ENCODE measurements at places on chromosomes 12 and 14.

- no peak for DNase-seq
Observed at GRCh38 chr12:32117316-32117715, 10.7 kb downstream of the BICD1 start.

GRCh38 chr12:52203079-52203921 is 11.5 kb upstream of the KRT80 start:
- DNase-seq, result no peak

DNA sequence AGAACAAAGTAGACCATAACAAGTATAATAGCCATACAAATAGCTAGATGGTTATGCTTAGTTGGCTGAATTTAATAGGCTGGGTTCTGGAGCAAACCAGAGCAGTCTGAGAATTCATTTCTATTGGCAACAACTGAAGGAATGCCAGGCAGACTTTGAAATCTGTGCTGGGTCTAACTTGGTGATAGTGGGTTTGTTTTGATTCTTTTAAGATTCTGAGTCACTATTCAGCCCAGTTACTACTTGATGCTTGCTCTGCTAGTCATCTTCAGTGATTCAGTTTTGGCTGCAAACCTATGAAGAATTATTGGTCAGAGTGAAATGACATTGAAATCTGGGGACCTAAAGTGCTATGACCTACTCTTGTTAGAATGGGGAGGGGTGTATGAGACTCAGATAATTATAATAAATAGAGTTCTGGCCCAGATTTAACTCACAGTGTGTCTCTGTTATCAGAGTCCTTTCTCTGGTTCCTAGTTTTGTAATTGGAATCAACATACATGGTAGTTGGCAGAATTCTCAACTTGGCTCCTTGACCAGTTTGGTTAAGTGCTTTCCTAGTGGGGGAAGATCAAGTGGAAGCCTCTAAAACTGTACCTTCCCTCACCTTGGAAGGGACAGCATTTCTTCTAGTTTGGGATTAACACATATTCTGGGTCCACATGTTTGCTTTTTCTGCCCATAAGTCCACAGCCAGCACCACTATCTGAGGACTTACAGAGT is 43.5 kb downstream of the MNAT1 start:
- DNase-seq, result no peak

GRCh38 chr14:89417465-89418225 is 612 bp upstream of the FOXN3 start:
- DNase-seq, result peak; percentile 37

DNA sequence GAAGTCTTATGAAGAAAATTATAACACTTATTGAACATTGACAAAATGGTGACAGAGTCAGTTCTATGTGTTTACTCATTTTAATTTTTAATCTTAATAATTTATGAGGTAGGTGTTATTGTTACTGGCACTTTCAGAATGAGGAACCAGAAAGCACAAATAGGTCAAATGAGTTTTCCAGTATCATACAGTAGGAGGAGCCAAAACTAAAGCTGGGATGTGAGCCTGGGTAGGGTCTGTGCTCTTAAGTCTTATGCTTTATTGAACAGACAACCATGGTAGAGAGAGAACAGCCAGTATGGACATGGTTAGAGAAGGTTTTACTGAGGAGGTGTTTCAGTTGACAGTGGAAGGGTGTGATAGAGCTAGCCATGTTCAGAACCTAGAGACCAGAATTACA is 775.7 kb downstream of the TMTC2 start:
- no peak for DNase-seq

GRCh38 chr14:75699331-75699730 is 38.3 kb downstream of the TTLL5 start:
- DNase-seq, result no peak

- DNase-seq, result no peak
Observed at GRCh38 chr14:72303930-72304329, 371.7 kb downstream of the RGS6 start.

DNA sequence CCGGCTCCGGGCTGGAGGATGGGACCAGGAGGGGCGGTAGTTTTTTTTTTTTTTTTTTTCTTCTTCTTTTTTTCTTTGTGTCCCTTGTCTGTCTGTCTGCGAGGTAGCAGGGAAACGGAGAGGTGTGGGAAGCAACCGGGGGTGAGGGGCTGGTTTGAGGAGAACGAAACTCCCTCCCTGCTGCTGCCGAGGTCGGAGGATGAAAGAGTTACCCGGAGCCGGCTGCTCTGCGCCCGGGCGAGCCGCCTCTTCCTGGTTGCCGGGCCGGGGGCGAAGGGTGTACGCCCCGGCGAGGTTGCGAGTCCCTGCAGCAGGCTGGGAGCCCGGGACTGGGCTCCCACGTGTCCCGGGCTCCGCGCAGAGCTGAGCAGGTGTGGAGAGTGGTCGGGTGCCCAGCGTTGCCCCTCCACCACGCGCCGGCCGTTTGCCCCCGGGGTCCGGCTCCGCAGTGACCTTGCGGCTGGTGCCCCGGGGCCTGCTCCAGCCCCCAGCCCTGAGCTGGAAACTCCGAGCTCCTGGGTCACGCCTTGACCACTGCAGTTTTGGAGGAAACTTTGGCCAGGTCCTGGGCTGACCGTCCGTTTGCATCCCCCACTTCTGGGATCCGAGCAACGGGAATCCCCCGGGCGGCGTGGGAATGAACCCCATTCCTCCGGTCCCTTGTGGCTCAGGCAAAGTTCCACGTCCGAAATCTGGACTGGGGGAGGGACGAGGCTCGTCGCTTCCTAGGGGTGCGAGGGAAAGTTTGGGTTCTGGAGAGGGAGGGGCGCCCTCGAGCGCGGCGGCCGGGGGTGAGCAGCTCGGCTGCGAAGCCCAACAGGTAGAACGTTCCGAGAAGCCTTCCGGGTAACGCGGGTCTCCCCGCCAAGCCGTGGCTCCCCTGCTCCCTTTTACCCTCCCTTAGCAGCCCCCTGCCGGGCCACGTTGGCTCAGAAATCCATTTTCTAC is 1.3 kb downstream of the CHST11 start:
- peak; percentile 52 for DNase-seq

DNA sequence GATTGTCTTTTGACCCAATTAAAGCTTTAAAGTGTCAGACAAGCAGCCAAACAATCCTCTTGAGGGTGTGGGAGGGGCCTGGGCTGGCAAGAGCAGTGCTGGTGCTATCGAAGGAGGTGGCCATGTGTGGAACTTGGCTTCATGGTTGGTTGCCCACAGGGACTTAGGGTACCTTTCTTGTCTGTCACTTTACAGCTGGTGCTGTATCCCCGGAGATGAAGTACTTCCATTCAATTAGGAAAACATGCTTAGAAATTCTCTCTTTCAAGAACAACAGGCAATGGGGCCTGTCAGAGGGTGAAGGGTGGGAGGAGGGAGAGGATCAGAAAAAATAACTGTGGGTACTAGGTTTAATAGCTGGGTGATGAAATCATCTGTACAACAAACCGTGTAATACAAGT is 86.5 kb downstream of the DAAM1 start:
- DNase-seq, result no peak

DNA sequence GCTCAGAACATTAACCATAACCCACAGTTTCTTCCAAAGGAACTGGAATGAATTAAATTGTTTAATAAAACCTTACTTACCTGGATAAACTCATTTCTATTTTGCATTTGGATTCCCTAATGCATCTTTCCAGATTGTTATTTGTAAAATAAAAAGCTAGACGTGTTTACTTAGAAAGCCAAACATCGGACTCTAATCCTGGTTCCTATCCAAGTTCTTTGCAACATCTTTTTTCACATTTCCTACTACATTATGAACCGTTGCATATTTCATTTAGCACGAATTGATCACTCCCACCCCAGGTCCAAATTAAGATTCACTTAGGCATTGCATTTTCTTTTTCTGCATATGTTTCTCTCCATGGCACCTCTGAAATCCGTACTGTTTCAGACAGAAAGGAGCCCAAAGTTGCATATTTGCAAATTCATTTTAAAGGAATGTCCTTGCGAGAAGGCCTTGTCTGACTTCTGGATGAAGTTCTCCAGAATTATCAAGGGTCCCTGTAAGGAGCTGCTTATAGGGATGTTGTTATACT is 164.4 kb upstream of the GSC start:
- DNase-seq, result no peak

Measured in CD4-positive, alpha-beta T cell (primary cell).